SK-MEL-5 (cell line): ENCODE measurements at places on chromosomes 12 and 14. TPM values are rescaled to one million over a fixed set of nuclear protein-coding genes. Genes with fewer than 3 reads are reported as not detected.

- no peak for DNase-seq
These were observed 37.5 kb downstream of the SLC38A4 start for GRCh38 chr12:46788072-46788887.

DNA sequence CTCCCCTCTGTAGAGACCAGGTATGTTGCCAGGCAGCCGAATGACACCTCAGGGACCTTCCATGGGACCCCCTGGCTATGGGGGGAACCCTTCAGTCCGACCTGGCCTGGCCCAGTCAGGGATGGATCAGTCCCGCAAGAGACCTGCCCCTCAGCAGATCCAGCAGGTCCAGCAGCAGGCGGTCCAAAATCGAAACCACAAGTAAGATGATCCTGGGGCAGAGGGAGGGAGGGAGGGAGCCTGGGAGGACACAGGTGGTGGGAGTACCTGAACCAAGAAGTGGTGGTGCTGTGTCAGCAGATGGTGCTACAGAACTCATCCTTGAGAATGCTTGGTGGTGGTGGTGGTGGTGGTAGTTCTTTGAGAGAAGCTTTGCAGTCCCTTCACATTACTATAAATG, 1.0 kb downstream of the SMARCD1 start:
- DNase-seq, result no peak

Gene GLI1
- total RNA-seq, result 0.16 and 1.9 TPM in 2 replicates

Gene A2ML1
- 0.32 TPM in 2 replicates for total RNA-seq

Gene TSPAN19
- total RNA-seq, result 0.48 and 0.69 TPM in 2 replicates

Gene PTCSC3
- total RNA-seq, result not detected in 2 replicates

Gene PTPRB
- total RNA-seq, result 0.43 and 0.71 TPM in 2 replicates
